Kidney capillary endothelial cell (primary cell): ENCODE measurements at places on chromosomes 6 and 20.

- no peak for DNase-seq
Measured at GRCh38 chr6:31922942-31923341, 4.6 kb upstream of the C2 start.

DNA sequence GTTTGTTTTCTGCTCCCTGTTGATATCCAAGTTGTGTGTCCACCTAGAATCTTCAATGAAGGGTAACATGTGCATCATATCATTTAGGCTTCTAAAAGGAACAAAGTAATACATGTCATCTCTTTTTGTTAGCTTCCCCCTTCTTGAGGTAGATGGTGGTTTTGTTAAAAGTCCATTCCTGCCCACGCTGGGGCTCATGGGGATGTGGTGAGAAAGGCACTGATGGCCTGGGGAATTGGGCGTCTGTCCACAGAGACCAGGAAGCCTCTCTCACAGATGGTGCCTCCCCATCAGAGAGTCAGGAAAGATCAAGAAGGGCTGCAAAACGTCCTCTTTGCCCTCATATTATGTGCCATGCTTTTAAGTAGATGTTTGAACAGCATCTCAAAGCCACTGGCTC is 32.5 kb downstream of the GNAS start:
- no peak for DNase-seq

- no peak for DNase-seq
Measured at GRCh38 chr6:168711049-168711640, 270.2 kb downstream of the SMOC2 start.

GRCh38 chr20:47713878-47714450 is 71.3 kb downstream of the SULF2 start:
- DNase-seq: no peak

GRCh38 chr6:170251776-170252571 is 38.9 kb downstream of the DLL1 start:
- no peak for DNase-seq

DNA sequence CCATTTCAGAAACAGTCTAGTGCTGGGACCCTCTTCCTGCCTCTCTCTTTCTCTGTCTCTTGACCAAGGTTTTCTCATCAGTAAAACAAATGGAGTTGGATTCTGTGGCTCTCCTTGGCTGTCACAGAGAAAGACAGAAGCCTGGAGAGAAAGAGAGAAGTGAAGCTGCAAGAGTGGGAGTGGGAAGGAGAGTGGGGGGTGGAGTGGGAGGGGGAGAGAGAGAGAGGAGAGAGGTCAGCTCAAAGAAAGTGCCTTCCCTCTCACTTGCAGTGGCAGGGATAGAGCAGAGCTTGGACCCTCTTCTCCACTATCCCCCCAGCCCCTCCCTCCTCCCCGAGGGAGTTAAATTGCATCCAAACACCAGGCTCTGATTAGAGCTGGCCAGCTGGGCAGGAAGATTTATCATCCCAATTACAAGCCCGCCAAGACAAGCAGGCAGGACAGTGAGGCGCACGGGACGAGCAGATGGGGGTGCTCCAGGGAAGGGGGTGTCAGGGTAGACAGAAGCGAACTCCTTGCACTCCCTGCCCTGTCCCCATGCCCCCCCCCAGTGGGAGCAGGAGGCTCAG is 74.3 kb downstream of the CD40 start:
- DNase-seq: no peak

DNA sequence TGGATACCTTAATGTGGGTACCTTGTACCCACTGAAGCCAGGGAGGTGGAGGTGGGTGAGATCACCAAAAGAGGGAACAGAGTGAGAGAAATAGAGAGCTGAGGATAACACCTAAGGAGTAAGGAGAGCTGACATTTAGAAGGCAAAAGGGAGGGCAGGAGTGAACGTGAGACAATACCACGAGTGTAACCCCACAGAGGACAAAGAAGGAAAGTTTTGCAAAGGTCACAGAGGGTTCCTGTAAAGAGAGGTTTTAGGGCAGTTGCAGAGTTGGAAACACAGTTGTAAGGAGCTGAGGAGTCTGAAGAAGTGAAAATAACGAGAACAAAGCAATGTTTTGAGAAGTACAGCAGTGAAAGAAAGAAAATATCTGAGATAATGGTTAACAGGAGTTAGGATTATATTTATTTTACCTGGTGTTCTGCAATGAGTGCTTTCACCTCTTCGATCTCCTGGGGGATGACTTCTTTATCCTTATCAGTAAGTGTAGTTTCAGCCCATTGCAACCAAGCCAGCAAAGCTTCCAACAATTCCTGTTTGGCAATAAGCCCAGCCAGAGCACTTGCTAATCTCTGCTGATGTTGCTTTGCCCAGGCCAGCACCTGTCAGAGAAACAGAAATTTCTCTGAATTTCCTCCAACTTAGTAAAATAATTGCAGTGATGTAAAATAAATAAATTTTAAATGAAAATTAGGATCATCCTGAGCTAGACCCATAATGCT is 166.8 kb downstream of the DST start:
- no peak for DNase-seq

DNA sequence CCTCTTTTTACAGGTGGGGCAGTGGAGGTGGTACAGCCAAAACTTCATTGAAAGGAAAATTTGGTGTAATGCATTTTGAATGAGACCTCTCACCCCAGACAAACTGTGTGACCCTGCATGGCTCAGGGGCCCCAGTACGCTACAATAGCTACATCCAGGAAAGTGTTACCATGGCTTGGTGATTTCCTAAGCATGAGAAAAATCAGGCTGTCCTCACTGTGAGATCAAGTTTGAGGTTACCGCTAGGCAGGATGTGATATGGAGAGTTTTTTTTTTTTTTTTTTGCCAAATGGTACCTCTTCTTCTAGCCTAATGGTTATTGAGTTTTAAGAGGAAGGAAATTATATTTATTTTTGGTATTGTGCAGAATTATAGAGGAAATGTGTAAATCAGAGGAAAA is 305.3 kb downstream of the CD83 start:
- no peak for DNase-seq

DNA sequence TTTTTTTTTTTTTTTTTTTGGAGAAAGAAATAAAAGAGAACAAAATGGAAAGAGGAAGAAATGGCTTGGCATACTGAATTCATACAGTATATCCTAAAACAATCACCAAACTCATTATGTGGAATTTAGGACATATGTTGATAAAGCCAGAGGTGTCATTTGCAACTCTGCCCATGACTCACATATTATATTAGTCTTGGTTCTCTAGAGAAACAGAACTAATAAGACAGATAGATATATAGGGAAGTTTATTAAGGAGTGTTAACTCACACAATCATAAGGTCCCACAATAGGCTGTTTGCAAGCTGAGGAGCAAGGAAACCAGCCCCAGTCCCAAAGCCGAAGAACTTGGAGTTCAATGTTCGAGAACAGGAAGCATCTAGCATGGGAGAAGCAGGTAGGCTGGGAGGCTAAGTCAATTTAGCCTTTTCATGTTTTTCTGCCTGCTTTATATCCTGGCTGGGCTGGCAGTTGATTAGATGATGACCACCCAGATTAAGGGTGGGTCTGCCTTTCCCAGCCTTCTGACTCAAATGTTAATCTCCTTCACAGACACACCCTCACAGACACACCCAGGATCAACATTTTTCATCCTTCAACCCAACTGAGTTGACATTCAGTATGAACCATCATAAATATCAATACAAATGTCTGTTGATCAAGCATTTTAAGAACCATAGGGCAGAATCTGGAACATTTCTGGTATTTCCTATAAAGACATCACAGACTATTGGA is 102.3 kb downstream of the UBE3D start:
- no peak for DNase-seq

DNA sequence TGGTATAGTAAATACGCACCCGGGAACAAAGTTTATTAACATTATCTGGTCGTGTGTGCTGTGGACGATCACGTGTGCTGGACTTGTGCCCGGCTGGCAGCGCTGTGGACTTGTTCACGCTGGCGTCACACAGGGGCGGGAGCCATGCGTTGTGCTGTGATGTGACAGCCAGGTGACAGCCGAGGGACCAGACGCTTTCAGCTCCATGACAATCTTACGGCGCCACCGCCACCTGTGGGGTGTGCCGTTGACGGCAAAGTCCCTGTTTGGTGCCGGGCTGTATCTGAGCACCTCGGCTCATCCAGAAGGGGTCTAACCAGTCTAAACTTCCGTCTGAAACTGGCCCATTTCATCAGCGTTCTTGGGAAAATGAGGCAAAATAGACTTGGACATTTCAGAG is 25.2 kb downstream of the DLL1 start:
- no peak for DNase-seq

- DNase-seq: no peak
Measured at GRCh38 chr6:37396571-37397180, 36.3 kb upstream of the CMTR1 start.
